ENCODE measurements at places on chromosomes 5 and 9.
A peak's percentile ranks its signal among the peaks of the same experiment; 100 is the strongest.

DNA sequence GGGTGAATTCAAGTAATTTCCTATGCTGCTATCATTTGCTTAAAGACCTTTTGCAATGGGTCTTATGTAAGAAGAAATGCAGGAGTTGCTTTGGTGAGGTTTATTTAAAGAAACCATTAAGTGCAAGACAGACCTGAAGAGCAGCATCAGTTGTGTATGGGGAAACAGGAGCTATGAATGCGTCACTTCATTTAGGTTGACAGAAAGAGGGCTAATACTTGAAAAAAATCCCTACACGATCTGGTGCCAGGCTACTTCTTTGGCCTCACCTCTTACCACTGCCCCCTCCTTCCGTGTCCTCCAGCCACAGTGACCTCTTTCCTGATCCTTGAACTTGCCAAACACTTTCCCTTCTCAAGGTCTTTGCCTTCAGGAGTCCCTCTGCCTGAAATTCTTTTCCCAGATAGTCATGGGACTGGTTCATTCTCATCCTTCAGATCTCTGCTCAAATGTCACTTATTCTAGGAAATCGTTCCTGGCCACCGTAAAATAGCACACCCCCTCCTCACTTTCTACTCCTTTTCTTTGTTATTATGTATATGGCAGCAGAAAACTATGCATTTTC, 1.4 kb upstream of the JAK2 start:
- DNase-seq, result no peak

DNA sequence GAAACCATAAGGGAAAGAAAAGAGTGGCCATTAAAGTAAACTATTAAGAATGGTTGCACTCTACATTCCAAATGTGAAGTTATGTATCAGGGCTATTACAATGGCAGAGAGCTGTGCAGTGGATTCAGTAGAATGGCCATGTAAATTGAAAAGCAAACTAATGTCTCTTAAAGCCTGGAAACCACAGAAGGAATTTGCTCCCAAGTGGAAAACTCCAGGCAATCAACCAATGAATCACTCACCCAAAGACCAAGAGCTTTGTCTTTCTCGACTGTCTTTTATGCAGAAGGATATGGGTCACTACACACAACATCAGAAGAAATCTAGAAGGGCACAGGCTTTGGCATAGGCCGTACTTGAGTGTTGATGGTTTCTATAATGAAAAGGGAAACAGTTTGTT, 114.9 kb downstream of the TLE1 start:
- DNase-seq, result no peak

DNA sequence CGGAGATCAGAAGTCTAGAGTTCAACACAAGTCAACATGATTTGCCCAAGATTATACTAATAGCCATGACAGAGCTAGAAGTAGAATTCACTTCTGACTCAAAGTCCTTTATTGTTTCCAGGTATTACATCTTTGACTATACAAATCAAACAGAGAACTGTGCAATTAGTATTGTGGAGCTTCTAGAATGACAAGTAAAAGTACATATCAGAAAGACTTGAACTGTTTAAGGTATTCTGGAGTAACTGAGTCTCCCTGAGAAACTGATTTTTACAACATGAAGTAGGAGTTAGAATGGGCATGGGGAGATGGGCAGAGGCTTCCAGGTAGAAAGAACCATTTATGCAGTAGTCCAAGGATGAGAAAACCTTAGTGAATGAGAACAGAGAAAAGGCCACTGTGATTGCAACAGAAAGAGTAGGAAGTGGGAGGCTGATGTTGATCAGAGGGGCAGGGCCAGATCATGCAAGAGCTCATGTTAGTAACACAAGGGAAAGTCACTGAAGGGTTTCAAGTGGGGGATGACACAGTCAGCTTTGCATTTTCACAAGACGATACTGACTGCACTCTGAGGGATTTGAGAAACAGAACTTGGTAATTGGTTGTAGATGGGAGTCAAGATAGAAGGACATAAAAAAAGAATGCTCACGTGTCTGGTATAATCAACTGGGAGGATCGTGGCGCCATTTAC, 280.7 kb downstream of the RFX3 start:
- DNase-seq, result no peak

GRCh38 chr5:133565993-133566392, 46.3 kb downstream of the FSTL4 start:
- no peak for DNase-seq

GRCh38 chr9:107375651-107376369, 92.7 kb downstream of the RAD23B start:
- no peak for DNase-seq

DNA sequence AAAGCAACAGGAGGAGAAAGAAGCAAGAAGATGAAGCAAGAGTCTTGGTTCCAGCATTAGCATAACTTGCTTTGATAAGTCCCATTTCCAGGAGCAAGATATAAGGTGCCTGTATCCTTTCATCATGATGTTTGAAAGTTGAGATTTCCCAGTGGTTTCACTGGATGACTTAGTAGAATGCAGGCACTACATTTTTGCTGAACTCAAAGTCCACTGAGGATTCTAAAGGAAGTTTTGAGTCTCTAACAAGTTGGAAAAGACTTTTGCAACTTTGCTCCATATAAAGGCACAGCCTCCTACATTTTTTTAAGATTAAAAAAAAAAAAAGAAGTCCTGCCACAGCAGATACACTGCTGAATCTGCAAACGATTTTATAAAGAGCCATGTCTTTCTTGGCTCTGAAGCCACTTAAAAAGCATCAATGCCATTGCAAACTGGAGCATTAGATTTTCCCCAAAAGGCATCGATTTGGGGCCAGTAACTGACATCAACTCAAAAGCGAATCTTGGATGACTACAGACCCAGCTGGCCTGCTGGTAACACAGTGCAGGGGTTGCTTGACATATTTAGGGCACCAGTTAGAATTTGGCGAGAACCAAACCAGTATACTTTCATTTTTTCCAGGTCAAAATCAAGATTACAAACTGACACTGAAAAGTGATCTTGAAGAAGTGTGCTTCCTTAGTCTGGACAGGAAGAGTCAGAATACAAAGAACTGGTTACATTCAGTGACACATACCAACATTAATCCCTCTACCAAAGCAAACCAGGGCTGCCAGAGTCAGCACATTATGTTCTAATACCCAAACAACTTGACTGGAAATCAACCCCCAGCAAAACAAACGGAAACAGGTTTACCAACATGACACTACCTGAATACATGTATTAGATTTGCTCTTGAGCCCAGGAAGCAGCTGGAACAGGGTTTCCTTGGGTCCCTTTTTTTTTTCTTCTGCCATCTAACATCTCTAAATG, 39.1 kb upstream of the KCNV2 start:
- DNase-seq, result no peak

DNA sequence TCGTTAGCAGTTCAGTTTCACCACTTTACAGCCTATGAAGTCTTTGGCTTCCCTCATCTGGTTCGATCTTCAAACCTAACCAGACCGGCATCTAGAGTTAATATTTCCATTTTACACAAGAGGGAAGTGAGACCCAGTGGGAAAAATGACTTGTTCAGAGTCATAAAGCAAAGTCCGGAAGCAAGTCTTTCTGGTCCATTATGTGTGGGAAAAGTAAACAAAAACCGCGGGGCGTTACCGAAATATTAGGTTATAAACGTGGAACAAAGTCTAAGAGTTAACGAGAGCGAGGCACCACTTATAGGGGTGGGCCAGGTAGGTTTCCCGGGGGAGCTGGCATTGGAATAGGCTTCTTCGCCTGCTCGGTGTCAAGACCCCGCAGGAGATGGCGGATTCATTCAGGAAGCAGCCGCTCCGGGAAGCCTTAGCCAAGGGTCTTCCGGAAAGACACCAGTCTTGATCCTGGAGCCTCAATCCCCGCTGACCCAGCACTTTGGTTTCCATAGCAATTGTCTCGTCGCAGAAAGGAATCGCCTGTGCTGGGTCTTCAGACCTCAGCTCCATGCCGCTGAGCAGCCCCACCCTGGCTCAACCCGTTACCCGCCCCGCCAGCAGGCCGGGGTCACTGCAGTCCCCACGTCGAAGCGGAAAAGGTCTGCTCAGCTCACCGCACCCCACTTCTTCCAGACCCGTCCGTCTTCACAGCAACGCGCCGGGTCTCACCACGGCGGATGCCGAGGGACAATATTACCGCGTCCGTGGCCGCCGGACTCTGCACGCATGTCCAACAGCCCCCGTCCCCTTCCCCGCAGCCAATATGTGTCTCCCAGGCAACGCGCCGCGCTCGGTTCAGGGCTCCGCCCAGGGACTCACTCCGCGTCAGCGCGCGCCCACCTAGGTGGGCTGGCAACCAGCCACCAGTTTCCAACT, at the start of gene C5orf52:
C5orf52 (plus strand) TSS at position 872 of the 930 bp plus-strand sequence. CDS start 82 bp downstream, outside the sequence.
- DNase-seq, result peak; percentile 42

- DNase-seq, result no peak
These were observed 345.7 kb upstream of the WWC1 start for GRCh38 chr5:167945542-167946384.

- DNase-seq, result no peak
These were observed 812 bp downstream of the SREK1 start for GRCh38 chr5:66144834-66145390.

GRCh38 chr9:37693260-37693659, 42.5 kb downstream of the FRMPD1 start:
- no peak for DNase-seq

DNA sequence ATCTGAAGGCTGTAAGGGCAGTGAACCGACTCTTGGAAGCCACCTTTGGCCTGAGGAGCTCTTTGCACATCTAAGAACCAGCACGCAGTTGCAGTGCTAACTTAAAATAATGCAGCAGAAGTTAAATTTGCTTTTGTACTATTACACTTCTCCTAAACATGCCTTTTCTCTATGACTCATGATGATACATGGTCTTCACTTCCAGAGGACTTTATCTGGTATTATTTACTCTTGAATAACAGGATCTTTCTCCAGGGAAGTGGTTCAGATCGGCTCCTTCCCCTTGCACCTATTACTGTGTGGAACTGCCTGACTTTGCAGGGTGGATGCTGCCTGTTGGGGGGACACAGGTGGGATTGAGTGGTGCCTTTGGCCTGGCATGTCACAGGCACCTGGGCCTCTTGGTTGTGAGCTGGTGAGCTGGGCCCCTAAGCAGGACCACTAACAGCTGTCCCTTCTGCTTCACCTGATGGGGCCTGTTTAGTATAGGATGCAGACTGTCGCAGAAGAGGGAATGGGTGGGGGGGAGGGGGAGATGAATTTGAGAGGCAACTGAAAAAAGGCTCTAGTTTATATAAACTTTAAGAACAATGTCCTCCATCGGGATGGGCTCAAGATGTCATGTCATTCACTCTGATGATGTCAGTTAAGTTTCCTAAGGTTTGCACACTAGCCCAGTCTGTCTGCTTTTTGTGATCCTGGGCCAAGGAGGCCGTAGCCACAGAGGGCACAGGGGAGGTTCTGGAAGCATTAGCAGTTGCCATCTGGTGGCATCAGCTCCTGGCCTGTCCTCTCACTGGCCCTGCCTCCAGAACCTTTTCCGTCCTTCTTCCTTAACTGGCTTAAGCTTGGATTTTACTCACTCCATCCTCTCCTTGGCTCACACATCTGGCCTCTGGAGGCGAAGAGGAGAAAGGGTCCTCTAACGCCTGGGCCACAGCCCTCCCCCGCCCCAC, 33.9 kb upstream of the GABBR2 start:
- no peak for DNase-seq

GRCh38 chr9:12640016-12640587, 53.1 kb upstream of the TYRP1 start:
- DNase-seq, result no peak

DNA sequence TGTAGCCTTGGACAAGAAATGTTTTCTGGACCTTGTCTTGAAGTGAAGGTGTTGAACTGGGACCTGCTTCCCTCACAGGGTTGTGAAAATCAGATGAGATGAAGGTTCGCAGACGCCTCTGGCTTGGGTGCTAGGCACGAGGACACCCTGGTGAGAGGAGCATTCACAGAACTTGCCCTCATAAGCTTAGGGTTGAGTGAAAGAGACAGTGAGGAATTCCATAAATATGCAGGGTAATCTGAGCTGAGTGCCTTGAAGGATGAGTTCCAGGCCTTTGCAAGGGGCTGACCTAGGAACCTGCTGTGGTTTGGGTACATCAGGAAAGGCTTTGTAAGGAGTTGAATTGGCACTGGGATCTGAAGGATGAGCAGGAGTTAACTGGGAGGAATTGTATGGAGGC, 75.7 kb upstream of the SAP30L start:
- no peak for DNase-seq

- DNase-seq, result no peak
These were observed 34.9 kb upstream of the TIFAB start for GRCh38 chr5:135487037-135487395.

DNA sequence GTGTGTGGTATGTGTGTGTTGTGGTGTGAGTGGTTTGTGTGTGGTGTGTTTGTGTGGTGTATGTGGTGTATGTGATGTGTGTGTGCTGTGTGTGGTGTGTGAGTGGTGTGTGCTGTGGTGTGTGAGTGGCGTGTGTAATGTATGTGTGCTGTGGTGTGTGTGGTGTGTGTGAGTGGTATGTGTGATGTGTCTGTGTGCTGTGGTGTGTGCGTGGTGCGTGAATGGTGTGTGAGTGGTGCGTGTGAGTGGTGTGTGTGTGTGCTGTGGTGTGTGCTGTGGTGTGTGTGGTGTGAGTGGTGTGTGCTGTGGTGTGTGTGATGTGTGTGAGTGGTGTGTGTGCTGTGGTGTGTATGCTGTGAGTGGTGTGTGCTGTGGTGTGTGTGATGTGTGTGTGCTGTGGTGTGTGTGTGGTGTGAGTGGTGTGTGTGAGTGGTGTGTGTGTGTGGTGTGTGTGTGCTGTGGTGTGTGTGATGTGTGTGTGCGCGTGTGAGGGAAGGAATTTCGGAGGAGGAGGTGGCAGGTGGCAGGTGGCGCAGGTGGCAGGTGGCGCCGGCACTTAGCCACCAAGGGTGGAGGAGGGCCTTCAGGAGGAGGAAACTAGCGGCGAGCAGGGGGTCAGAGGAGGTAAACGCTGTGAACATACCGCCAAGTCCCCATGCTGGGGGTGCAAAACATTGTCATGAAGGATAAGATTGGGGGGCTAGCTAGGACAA, 191.8 kb downstream of the MELK start:
- DNase-seq, result no peak

- DNase-seq, result no peak
These were observed 23.2 kb downstream of the TGFBR1 start for GRCh38 chr9:99128133-99128406.

DNA sequence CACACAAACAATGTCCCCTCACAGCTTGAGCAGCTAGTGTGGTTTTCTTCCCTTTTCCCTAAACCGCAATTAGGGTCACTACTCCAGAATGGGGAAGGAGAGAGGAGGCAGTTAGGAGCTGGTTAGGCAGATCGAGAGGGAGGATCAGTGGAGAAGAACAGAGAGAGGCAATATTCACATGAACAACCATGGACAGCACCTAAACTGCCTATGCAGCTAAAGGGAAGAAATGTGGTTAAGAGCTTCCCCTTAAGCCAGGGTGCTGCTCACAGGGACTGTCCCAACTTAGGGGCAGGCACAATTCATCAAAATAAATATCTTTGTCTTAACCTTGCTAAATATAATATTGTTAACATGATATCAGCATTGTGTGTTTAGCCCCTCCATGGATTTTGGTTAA, 359.3 kb upstream of the CDH18 start:
- no peak for DNase-seq

DNA sequence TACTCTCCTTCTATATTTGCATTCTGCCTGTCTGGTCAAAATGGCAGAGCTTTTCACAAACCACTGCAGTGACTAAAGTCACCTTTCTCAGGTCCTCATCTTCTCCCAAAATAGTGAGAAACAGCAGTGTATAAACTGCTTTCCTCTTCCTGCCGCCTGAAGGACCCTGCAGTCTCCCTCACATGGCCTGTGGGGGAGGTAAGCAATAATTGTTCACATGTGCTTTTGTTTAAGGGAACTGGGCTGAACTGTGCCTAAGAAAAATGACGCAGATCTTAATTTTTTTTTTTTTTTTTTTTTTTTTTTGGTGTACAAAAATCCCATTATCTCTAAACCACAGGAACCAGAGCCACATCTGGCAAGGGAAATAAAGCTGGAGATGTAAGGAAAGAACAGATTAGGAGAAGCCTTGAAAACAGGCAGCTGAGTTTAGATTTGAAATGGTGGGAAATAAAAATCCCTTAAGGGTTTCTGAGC, 131.7 kb upstream of the VLDLR start:
- no peak for DNase-seq
